ENCODE measurements at places on chromosomes 7 and 10.

GRCh38 chr10:110827410-110827809, 44.3 kb upstream of the PDCD4 start:
- DNase-seq: no peak

DNA sequence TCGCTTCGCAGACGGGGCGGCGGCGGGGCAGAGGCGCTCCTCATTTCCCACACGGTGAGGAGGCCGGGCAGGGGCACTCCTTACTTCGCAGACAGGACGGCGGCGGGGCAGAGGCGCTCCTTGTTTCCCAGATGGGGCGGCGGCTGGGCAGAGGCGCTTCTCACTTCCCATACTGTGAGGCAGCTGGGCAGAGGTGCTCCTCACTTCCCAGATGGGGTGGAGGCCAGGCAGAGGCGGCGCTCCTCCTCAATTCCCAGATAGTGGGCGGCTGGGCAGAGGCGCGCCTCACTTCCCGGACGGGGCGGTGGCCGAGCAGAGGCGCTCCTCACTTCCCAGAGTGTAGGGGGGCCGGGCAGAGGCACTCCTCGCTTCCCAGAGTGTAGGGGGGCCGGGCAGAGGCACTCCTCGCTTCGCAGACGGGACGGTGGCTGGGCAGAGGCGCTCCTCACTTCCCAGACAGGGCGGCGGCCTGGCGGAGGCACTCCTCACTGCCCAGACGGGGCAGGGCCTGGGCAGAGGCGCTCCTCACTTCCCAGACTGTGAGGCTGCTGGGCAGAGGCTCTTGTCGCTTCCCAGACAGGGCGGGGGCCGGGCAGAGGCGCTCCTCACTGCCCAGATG, 43.1 kb downstream of the ZEB1 start:
- no peak for DNase-seq

DNA sequence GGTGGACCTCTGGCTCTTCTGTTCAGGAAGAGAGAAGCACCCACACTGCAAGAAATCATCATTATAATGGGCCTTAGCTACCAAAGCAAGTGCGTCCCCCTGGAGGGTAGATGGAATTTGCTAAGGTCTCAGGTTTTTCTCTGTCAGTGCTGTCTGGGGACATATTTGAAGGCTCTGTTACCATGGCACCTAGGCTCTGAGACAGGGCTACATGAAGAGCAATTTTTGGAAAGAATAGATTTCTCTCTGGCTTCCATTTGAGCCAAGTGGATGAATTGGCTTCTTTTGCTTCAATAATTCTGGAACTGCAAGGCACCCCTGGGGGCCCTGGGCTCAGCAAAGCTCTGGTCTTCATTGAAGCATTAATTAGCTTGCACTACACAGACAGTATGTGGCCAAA, 349.1 kb upstream of the GALNT17 start:
- no peak for DNase-seq

DNA sequence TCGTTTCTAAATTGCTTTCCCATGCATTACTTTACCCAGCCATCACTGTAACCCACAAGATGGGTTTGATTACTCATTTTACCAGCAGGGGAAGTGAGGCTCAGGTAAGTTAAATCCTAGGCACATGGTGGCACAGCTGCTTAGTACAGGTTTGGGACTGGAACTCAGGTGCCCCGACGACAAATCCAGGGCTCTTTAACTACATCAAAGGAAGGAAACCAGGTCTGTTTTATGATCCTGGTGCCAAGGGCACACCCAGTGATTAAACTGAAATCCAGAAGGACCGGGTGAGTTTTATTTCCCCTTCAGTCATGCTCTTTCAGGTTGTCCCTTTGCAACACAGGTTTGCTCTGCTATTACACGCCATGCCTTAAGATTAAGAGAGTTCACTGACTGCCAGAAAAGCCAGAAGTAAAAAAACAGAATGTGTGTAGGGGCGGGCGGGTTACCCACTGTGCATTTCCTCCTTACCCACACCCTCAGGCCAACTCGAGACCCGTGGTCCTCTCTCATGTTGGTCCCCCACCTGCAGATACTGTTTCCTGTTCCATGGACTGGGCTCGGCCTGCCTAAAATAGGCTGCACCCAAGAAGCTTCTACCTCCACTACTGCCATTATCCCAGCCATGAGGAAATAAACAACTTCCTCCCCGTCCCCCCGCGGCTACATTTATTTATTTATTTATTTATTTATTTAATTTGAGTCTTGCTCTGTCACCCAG, 55.1 kb upstream of the KDM7A start:
- DNase-seq: peak; percentile 29

GRCh38 chr7:70069977-70070376, 471.7 kb downstream of the AUTS2 start:
- no peak for DNase-seq
